ENCODE measurements at places on chromosomes 11 and 22.

GRCh38 chr22:23119494-23120414, 22.0 kb downstream of the RSPH14 start:
- DNase-seq = no peak

DNA sequence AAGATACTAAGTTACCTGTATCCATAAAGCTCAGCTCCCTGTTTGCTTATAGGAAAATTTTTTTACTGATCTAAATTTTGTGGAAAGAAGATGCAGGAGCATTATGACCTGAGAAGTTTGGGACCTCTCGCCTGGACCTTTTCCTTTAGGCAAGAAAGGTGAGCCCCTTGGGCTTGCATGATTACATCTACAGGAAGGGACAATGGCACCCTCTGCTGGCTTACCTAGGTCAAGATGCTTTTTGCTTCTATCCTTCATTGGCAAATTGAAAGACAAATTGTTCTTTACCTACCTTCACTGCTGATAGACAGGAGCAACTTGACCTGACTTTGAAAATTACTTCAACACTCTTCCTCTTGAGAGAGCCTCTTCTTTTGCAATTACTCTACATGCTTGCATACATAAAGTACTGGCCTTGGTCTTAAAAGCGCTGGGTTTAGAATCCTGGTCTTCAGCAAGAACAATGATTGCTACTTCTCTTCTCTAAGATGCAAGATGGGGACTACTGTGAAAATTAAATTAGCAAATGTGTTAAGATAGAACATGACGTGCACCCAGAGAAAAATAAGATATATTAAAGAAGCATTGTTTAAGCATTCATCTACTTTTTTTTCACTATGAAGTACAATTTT, 147.2 kb downstream of the TRPC6 start:
- peak; percentile 39 for DNase-seq

GRCh38 chr22:37459206-37459605, 27.0 kb downstream of the MFNG start:
- DNase-seq = no peak

DNA sequence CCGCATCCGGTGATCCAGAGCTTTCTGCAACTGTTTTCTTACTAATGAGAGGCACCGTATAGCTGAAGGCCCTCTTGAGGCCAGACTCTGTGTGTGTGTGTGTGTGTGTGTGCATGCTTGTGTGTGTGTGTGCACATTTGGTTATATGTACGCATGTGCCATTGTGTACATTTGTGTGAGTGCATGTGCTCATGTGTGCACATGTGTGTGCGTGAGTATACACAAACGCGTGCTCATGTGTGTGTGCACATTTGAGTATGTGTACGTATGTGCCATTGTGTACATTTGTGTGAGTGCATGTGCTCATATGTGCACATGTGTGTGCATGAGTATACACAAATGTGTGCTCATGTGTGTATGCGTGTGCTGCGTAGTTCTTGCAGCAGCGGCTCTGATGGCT, 12.3 kb upstream of the FGF19 start:
- DNase-seq = no peak

DNA sequence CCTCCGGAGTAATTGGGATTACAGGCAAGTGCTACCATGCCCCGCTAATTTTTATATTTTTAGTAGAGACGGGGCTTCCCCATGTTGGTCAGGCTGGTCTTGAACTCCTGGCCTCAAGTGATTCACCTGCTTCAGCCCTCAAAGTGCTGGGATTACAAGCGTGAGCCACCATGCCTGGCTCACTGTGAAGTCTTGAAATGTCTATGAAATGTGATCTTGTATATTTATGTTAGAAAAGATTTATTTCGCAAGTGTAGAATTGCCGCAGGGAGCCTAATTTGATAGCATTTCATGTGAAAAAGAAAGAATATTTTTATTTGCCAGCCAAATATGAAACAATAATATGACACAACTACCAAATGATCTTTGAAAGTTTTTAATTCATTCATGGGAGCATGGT, 52.1 kb downstream of the GRAMD1B start:
- DNase-seq = no peak
